ENCODE measurements at places on chromosomes 1 and 21. TPM values are rescaled to one million over a fixed set of nuclear protein-coding genes. Genes with fewer than 3 reads are reported as not detected.

GRCh38 chr1:25631750-25632485, 15.3 kb downstream of the MAN1C1 start:
- no peak for DNase-seq

UBASH3A gene
- total RNA-seq, result 0.41 TPM

DNA sequence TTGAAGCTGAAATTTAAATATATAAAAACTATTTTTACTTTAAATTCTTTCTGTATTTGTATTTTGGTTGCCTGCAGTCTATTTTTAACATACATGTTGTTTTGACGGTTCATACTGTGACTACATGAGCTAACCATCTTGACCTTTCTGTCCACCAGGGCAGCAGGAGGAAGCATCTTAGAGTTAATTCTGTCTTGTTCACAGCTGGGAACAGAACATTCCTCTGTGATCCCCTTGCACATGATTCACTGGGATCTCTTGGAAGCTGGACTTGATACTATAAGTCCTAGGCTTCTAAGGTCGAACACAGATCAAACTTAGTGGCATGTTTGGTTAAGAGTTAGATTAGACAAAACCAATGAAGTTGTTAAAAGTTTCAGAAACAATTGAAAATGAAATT, 99.7 kb downstream of the NFIA start:
- peak; percentile 80 for DNase-seq

CACNA1S gene
- total RNA-seq, result 74.9 TPM

ASCL5 gene
- not detected for total RNA-seq

DNA sequence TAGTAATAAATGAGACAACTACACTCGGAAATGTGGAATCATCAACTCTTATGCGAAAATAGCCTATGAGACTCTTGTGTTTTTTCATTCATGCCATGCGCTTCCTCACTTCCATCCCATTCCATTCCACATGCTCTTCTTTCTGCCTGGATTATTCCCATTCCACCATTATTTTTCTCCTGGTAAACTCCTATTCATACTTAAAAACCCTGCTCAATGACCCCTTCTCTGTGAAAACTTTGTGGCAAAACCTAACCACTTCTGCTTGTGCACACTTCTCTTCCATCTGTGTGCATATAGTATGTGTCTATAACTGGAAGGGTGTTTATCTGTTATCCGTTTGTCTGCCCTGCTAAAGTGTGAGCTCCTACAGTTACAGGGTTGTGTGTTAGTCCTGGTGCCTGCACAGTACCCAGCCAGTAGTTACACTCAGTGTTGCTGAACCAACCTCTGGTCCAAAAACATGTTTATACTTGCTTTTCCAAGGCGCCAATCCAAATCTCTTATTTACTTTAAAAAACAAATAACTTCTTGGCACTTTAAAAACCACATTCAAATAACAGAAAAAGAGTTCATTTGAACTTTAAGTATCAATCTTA, 10.7 kb downstream of the EPHX1 start:
- DNase-seq, result no peak

LCE2C gene
- not detected for total RNA-seq

GRCh38 chr1:105636052-105636451, 1420.4 kb upstream of the PRMT6 start:
- no peak for DNase-seq

GRCh38 chr1:12001249-12001917, 17.9 kb upstream of the MIIP start:
- peak; percentile 35 for DNase-seq

DNA sequence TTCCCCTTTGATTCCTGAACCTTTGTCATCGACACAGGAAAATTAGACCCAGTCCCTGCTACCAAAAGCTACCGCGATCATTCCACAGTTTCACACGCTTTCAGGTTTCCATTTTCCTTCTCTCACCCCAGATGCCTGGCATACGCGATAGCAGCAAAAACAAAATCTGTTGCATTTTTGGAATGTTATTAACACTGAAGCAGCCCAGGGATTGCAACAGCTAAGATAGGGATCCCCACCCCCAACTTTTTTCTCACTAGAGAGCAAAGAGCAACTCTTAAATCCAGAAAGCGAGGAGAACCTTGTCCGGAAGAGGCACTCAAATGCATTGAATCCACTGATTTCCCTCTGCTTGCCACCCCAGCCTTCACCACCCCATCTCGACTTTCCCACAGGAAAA, 8.9 kb downstream of the OVAAL start:
- DNase-seq, result no peak

GRCh38 chr1:29166291-29166878, 15.3 kb downstream of the SRSF4 start:
- DNase-seq, result no peak

DNA sequence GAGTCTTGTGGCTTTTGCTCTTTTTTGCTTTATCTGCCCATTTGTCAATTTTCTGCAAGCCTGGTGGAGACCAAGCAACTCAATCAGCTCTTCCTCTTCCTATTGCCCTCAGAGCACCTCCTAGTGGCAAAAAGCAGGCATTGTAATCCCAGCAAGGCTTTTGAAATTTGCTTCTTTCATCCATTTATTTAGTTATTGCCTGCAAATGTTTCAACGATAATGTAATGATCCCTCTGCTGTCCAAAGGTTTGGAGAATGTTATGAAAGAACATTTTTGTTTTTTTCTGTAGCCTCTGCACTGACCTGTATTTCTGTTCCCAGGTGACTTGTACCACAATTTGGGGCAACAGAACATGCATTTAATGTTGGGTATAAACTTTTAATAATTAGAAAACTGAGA, 127.8 kb downstream of the GABPA start:
- DNase-seq, result no peak

- no peak for DNase-seq
Observed at GRCh38 chr1:30895382-30895943, 13.1 kb downstream of the SDC3 start.

GRCh38 chr1:21058035-21058793, 118.5 kb downstream of the EIF4G3 start:
- no peak for DNase-seq

TGFB2 gene
- 40.1 TPM for total RNA-seq

SYF2 gene
- 46.6 TPM for total RNA-seq

- DNase-seq, result no peak
Observed at GRCh38 chr1:31787786-31788137, 23.6 kb upstream of the ADGRB2 start.

UBE2U gene
- total RNA-seq, result not detected

- no peak for DNase-seq
Observed at GRCh38 chr1:110123224-110123623, 11.0 kb downstream of the UBL4B start.

- peak; percentile 29 for DNase-seq
Observed at GRCh38 chr1:24926563-24927249, 3.4 kb downstream of the RUNX3 start.

DNA sequence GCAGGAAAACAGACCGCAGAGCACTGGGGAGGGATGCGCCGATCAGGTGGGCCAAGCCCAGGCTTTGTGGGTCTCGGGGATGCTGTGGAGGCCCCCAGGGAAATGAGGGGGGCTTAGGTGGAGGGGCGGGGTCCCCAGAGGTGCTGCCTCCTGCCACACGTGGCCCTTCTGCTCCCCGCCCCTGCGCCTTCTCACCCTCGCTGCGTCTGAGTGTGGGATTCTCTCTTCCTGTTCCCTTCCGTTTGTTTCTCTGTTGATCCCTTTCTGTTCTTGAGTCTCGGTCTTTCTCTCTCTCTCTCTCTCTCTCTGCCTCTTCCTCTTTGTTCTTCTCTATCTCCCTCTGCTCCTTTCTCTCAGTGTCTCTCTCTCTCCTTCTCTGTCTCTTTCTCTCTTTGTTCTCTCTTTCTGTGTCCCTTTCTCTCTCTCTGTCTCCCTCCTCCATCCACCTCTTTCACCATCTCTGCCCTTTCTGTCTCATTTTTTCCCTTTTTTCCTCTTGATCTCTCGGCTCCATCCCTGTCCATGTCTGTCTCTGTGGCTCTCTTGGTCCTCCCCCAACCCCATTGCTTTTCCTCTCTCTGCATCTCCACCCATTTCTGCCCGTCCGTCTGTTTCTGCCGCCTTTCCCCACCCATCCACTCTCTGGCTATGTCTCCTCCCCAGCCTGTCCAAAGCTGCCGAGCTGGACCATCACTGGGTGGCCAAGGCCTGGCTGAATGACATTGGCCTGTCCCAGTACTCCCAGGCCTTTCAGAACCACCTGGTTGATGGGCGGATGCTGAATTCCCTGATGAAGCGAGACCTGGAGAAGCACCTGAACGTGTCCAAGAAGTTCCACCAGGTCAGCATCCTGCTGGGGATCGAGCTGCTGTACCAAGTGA, 52.4 kb upstream of the TMEM51 start:
- no peak for DNase-seq

GRCh38 chr21:32565856-32566465, 19.4 kb downstream of the TCP10L start:
- no peak for DNase-seq

PTGFR gene
- total RNA-seq, result 27.3 TPM

- no peak for DNase-seq
Observed at GRCh38 chr1:113124366-113124765, 51.4 kb downstream of the LRIG2 start.

GRCh38 chr1:112605633-112606327, 13.2 kb downstream of the ST7L start:
- no peak for DNase-seq

DNA sequence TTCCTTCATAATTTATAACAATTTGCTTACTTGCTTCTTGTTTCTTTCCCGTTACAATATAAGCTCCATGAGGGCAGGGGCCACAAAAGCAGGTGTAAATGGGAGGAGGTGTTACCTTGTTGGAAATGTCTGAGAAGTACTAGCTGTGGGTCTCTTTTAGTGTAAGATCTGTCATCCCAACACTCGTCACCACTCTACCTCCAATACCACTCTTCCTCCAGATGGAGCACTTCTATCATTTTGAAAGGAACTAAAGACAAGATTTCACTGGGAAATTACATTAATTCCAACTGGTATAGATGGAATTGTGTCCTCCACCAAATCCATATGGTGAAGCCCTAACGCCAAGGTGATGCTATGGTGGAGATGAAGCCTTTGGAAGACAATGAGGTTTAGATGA, 53.0 kb upstream of the CPLANE2 start:
- no peak for DNase-seq

DNA sequence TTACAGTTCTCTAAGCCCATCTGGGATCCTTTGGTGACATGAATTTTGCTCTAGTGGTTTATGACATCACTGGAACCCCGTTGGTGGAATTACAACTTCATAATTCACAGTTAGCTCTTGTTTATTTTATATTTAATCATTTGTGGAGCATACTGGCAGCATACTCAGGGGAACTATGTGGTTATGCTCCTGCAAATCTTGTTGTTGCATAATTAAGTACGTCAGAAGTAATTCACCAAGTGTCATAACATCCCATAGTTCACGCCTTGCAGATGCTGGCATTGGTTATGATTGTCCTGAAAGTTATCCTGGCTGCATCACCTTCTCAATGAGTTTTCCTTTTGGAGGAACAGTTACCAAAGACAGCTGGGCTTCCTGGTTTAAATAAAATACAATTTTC, 16.5 kb downstream of the PRRX1 start:
- no peak for DNase-seq

TEDDM1 gene
- total RNA-seq, result not detected

DNA sequence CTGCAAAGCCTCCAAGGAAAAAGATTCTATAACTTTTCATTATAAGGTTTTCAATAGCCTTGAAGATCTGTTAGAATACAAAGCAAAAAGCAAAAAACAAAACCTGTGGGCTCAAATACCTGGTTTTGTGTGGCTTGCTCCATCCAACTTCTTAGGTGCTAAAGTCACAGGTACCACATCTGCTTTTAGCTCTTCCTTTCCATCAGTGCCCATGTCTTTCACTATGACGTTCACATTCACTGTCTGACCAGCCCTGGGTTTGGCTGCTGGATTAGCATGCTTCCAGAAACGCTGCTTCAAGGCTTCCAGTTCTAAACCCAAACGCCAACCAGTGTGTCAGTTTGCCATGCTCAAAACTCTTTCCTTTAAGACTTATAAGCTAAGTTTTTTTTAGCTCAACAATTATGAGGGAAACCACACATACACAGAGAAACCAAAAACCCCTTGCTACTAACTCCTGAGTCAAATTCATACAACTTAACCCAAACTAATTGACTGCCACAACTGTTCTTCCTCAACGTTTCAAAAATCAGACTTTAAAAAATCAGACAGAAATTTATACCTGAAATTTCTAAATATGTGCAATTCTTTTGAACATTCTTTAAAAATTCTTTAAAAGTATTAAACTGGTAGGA, 16.0 kb downstream of the CLSPN start:
- DNase-seq, result no peak

- no peak for DNase-seq
Observed at GRCh38 chr1:51295926-51296325, 34.4 kb downstream of the TTC39A start.

GRCh38 chr1:172254521-172255222, 165.8 kb upstream of the C1orf105 start:
- no peak for DNase-seq

KRTAP19-1 gene
- not detected for total RNA-seq

GRCh38 chr1:226506921-226507320, 41.6 kb upstream of the STUM start:
- DNase-seq, result no peak

PROX1 gene
- 15.6 TPM for total RNA-seq

GRCh38 chr1:180112091-180112490, 42.6 kb upstream of the QSOX1 start:
- no peak for DNase-seq

DNA sequence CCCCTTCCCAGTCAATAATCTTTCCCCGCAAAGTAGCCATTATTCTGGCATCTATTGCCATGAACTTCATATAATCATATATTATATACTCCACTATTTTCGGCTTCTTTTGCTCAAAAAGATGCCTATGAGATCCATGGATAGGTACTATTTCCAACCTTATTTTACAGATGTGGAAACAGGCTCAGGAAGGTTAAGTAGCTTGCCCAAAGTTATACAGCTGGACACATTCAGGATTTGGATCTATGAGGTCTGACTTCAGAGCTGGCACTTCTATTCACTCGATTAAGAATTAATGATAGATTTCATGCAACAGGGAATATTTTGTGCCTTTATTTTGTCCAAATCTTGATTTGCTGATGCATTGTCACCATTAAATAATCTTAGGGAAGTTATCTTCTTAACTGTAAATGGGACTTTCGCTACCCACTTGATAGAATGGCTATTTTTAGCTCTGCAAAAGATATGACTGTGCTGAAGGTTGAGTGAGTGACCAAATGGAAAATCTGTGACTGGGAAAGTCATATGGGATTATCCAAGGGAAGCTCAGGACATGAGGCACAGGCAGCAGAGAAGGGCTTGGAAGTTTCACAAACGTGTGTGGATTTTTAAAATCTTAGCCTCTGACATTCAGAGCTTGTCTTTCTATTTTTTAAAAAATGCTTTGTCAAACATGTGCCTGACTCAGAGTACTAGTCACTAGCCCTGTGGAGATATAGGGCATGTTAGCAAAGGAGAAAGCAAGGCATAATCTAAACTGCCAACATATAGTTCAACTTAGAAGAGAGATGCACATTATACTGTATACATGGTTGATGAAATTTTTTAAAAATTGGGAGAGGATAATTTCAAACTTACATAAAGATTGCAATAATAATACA, 36.5 kb downstream of the GIPC2 start:
- peak; percentile 41 for DNase-seq

- DNase-seq, result no peak
Observed at GRCh38 chr1:18109756-18110597, 2.4 kb downstream of the IGSF21 start.

Measured in tongue (tissue), 3 donors.